Vein endothelial cell (primary cell): ENCODE measurements at places on chromosomes 7 and 10. TPM values are rescaled to one million over a fixed set of nuclear protein-coding genes. Genes with fewer than 3 reads are reported as not detected.

SEPHS1 gene
- total RNA-seq: 40.2 and 48.4 TPM in 2 replicates

MYL7 gene
- not detected in 2 replicates for total RNA-seq

ARL3 gene
- 3.6 and 3.9 TPM in 2 replicates for total RNA-seq

MYH16 gene
- total RNA-seq: 0.33 and 0.38 TPM in 2 replicates

FAM24A gene
- not detected in 2 replicates for total RNA-seq

GPC2 gene
- total RNA-seq: 5.3 and 6.5 TPM in 2 replicates
